ENCODE measurements at places on chromosomes 7 and 10. TPM values are rescaled to one million over a fixed set of nuclear protein-coding genes. Genes with fewer than 3 reads are reported as not detected.

DNA sequence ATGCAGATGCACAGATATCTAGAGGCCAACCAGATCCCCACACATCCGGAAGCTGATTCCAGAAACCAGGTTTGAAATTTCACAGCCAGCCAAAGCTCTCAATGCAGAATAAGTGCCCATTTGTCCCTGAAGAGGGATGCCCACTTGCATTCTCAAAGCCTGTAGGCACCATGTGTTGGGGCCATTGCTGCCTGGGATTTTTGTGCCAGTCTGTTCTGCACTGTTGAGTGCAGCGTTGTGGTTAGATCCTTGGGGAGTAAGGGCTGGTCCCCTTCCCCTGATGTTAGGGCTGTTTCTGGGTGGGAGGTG is 62.4 kb downstream of the EEPD1 start:
- DNase-seq: no peak

DNA sequence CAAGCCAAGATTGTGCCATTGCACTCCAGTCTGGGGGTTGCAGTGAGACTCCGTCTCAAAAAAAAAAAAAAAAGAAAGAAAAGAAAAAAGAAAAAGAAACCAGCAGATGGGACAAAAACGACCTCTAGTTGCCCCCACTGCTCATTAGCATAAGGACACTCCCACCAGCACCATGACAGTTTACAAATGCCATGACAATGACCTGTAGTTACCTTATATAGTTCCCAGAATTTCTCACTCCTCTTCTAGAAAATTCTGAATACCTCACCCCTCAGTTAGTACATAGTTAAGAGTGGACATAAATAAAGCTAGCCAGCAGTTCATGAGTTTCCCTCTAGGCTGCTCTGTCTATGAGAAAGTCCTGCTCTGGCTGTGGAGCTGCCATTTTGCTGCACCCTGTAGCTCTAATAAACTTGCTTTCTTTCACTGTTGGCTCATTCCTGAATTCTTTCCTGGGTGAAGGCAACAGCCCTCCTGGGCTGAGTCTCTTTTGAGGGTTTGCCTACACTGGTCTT is 276.8 kb upstream of the AKR1E2 start:
- no peak for DNase-seq

DNA sequence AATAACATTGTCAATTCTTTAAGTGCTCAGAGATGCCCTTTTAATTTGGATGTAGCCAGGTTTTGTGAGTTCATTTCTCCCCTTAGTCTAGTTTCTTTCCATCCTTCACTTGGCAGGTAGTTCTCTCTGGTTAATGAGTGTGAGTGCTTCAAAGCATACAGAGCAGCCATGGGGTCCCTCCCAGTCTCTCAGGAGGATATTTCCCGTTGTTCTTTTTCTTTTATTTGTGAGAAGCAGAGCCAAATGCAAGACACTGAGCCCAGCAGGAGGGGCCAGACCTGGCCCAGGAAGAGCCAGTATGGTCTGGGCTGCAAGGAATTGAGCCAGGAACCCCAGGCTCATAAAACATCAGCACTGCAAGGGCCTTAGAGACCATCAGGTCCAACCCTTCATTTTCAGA is 52.4 kb downstream of the PLCE1 start:
- DNase-seq: no peak

GRCh38 chr7:151900986-151901621 is 24.2 kb upstream of the PRKAG2 start:
- no peak for DNase-seq

DNA sequence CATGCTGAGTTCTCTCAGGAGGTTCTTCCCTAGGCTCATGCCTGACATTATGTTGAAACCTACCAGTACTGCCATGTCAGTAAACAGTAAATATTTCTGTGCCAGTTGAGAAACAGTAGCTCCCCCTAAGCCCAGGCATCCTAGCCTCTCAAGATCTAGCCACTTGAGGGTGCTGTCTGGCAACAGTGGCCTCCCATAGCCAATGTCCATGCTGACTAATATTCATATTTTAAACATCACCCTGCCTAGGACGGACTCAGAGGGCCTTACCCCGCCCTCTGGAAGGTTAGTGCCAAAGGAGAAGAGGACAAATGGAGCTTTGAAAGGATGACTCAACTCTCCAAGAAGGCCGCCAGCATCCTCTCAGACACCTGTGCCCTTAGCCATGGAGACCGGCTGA is 7.7 kb downstream of the ACSM6 start:
- DNase-seq: no peak

- DNase-seq: no peak
These were observed 182.4 kb downstream of the PTEN start for GRCh38 chr10:88045656-88046415.

GRCh38 chr7:111192614-111193413 is 101.9 kb downstream of the LRRN3 start:
- DNase-seq: no peak

DNA sequence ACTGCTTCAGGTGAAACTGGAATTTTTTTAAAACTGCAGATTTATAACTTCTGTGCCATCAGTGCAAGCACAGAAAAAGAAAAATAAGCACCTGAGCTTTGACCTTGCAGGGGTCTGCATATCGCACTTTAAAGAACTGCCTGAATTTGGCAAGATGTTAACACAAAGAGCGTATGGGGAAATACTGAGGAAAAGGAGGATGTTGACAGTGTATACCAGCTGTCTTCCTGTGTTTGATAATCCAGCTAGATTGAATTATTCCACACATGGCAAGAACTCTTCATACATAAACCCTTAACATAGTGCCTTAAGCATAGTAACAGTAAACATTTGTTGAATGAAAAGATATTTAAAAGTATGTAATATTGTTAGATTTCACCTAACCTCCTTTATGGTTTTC is 30.0 kb downstream of the SMC3 start:
- DNase-seq: no peak

GRCh38 chr7:3722396-3722922 is 421.4 kb downstream of the SDK1 start:
- DNase-seq: no peak

- no peak for DNase-seq
These were observed 21.8 kb downstream of the RPA3 start for GRCh38 chr7:7696458-7697119.

- DNase-seq: peak; percentile 30
These were observed 5.6 kb downstream of the GPR15LG start for GRCh38 chr10:84179059-84179710.

DNA sequence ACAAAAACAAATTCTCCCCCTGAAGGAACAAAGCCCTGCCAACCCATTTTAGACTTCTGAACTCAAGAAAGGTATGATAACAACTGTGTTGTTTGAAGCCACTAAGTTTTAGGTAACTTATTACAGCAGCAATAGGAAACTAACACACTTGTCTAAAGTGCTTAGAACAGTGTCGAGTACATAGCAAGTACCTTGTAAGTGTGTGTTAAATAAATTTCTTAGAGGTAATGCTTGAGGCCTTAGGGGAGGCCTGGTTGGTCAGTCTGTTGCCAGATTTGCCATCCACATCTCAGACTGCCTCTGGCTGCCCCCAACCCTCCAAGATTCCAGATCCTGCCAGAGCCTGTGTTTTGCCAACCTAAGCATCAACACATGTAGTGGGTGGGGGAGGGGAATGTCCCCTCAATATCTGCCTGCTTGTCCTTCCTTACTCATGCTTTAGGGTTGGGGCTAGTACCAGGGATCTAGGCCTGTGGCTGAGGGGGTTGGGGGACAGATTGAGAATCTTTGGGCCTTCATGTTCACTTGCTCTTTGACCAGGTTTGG is 27.1 kb upstream of the PAX2 start:
- DNase-seq: no peak

DNA sequence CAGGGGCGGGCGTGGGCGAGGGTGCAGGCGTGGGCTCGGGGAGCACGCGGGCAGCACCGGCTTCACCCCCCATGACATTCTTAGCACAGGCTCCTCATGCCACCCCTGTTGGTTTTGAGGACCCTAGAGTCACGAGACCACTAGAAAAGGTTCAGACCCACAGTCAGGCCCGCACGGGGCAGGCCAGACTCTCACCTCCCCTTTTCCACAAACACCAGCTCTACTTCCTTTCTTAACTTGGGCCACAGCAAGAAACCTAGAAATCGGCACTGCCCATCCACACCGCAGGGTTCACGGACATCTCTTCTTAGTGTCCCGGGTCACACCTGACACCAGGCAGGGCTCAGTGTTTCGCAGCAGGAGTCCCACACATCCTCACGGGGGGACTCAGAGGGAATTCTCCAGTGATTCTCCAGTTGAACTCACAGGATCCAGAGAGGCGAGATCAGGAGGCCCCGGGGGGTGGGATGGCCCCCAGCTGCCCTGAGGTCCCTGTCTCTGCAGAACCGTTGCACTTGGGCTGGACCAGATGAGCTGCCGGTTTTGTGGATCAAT is 52.0 kb downstream of the JAKMIP3 start:
- DNase-seq: no peak

DNA sequence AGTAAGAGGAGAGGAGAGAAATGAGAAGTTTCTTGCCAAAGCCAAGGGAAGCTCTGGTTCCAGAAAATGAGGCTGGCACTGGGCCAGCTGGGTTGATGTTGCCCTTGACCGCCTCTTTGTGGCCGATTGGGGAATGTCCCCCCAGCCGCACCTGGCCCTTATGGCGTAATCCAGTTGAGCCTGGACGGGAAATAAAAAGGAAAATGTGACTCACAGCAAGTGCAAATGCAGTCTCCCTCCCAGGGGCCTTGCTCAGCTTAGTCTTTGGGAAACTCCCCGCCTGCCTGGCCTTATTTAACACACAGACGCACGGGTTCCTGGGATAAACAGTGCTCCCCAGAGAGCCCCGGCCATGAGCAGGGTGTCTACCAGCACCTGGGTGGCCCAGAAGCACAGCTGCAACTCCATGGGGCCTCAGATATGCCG is 174.8 kb downstream of the KIAA1217 start:
- peak; percentile 86 for DNase-seq

- no peak for DNase-seq
These were observed 125.0 kb downstream of the PRLHR start for GRCh38 chr10:118470470-118470869.

DNA sequence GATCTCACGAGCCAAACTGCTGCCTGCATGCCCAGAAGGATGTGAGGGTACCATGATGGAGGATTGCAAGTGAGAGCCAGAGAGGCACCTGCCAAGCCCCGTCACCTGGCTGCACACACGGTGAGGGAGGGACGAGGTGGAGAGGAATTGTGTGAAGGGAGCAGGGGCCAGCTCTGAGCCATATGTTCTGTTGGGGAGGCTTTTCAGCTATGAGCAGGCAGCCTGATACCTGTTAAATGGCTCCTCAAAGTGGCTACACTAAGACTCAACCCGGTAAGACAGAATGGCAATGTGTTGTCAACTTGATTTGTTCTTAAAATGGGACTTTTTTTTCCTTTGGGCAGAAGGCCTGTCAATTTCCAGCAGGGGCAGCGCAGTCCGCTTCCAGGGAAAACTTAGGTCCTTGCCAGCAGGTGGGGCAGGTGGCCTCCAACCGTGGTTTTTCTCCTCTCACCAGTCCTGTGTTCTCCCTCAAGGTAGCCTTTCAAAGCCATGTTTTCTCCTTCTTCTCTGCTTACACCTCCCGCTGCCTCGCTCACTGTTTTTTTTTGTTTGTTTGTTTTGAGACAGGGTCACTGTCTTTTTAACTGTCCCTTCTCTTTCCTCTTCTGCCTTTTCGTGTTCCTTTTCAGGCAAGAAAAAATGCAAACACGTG is 57.7 kb upstream of the ZNRF2 start:
- no peak for DNase-seq

DNA sequence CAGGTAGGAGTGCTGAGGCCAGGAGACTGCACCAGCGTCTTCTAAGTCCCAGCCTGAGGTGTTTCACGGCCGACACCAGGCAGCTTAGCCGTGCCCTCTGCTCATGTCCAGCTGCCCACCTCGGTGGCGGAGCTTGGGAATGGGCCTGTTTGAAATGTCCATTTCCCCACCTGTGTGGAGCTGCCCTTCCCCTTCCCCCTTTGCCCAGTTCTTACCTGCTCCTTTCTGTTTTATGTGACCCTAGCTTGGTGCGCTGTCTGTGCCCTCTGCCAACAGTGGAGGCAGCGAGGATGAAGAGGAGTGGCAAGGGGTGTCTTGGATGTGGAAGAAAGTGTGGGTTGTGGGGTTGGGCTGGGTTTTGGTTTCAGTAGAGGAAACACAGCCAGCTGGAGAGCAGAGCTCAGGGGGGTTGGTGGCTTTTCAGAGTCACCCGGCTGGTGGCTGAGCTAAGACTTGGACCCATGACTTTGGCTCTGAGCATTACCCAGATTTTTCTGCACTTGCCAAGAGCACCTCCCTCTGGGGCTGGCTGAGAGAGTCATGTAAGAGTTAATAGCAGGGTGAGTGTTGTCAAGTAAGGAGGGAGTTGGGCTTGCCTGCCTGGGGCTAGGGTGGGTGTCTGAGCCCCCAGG is 37.4 kb downstream of the GBX1 start:
- DNase-seq: no peak

GRCh38 chr7:157981778-157982177 is 605.8 kb downstream of the PTPRN2 start:
- no peak for DNase-seq

GRCh38 chr10:130027716-130028464 is 63.8 kb upstream of the EBF3 start:
- DNase-seq: peak; percentile 44

DNA sequence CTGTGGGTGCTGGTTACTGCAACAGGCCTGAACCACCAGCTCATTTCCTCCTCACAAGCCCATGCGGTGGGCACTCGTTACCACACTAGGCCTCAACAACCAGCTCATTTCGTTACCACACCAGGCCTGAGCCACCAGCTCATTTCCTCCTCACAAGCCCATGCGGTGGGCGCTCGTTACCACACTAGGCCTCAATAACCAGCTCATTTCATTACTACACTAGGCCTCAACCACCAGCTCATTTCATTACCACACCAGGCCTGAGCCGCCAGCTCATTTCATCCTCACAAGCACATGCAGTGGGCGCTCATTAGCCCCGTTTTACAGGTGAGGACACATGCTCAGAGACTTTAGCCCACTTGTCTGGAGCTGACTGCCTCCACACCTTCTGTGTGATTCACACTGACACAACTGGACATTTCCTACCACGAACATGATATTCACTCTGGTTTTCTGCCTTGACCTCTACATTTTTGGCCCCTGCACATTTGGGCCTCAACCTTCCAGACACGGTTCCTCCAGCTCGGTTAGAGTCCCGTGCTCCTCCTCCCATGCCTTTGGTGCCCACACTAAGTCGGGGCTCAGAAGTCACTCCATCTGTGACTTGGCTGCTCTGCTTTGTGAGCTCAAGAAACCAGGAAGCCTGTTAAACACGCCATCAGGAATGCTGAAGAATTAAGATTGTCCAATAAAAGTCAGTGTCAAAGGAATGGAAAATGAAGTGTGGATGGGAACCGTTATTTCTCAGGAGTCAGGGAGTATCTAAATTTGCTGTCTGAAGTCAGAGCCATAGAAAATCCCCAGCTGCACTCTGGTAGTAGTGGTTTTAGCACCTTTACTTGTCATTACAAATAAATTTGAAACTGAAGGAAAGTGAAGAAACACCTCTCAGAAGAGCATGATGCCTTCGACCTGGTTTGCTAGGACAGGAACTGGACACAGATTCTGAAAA is 55.8 kb upstream of the LANCL2 start:
- DNase-seq: peak; percentile 22

LIPJ gene
- not detected for total RNA-seq

SNCG gene
- total RNA-seq: 2.4 TPM

LRRD1 gene
- 0.57 TPM for total RNA-seq

EIF3B gene
- 156 TPM for total RNA-seq

CNNM2 gene
- 20.4 TPM for total RNA-seq

BMPER gene
- 17.3 TPM for total RNA-seq

OPALIN gene
- not detected for total RNA-seq

ZKSCAN5 gene
- total RNA-seq: 13.4 TPM

PPP1R17 gene
- not detected for total RNA-seq

RPEL1 gene
- not detected for total RNA-seq

SVOPL gene
- not detected for total RNA-seq

IL6 gene
- not detected for total RNA-seq

ACTL6B gene
- not detected for total RNA-seq

SPDYE2 gene
- not detected for total RNA-seq

All from Peyer's patch (tissue), 4 donors.